ENCODE measurements at places on chromosomes 4 and X. TPM values are rescaled to one million over a fixed set of nuclear protein-coding genes. Genes with fewer than 3 reads are reported as not detected.

The PHKA1 gene
- 3.9 TPM for total RNA-seq

The NAP1L3 gene
- total RNA-seq = 0.43 TPM

The LRIT3 gene
- not detected for total RNA-seq

The PDE6B gene
- 1.3 TPM for total RNA-seq

The CT47B1 gene
- not detected for total RNA-seq

The RTL5 gene
- 1.0 TPM for total RNA-seq

The ZFX gene
- 52.3 TPM for total RNA-seq

The ADRA2C gene
- 0.92 TPM for total RNA-seq

The NSUN7 gene
- total RNA-seq = 9.9 TPM

The SPANXD gene
- not detected for total RNA-seq

The TBC1D1 gene
- total RNA-seq = 96.3 TPM

The CXCL11 gene
- total RNA-seq = 0.46 TPM

The UGT8 gene
- 58.1 TPM for total RNA-seq

The BEX1 gene
- total RNA-seq = 1.2 TPM

The GAB3 gene
- total RNA-seq = 1.2 TPM

The ARAP2 gene
- 22.3 TPM for total RNA-seq

The SLC25A53 gene
- 7.7 TPM for total RNA-seq

The PRICKLE3 gene
- total RNA-seq = 15.1 TPM

The CD99 gene
- total RNA-seq = 164 TPM

The FAM193A gene
- 22.8 TPM for total RNA-seq

The CT45A3 gene
- not detected for total RNA-seq

The ARSH gene
- total RNA-seq = not detected

The GUCY1A1 gene
- 21.4 TPM for total RNA-seq

The L1CAM gene
- 8.8 TPM for total RNA-seq

The GRSF1 gene
- total RNA-seq = 86.0 TPM

The CHRDL1 gene
- 4.7 TPM for total RNA-seq

The GLRA2 gene
- total RNA-seq = 1.0 TPM

The SLC26A1 gene
- 2.0 TPM for total RNA-seq

The FGA gene
- total RNA-seq = not detected

The LAMP2 gene
- 72.2 TPM for total RNA-seq

The AVPR2 gene
- total RNA-seq = 0.64 TPM

The FMR1NB gene
- not detected for total RNA-seq

The CTAG2 gene
- total RNA-seq = not detected

The ZNF674 gene
- 3.6 TPM for total RNA-seq

The ADH6 gene
- total RNA-seq = 14.3 TPM

The NPNT gene
- 40.9 TPM for total RNA-seq

The ZNF711 gene
- total RNA-seq = 1.3 TPM

The CDKL2 gene
- total RNA-seq = 1.6 TPM

The BMX gene
- total RNA-seq = 2.2 TPM

The GLOD5 gene
- 9.5 TPM for total RNA-seq

The PRR32 gene
- total RNA-seq = not detected

The PCDH19 gene
- total RNA-seq = 0.43 TPM

The BMP15 gene
- total RNA-seq = not detected

The EVC2 gene
- 1.4 TPM for total RNA-seq

The GALNTL6 gene
- 0.21 TPM for total RNA-seq

The ANXA3 gene
- 44.8 TPM for total RNA-seq

The PHKA2 gene
- total RNA-seq = 22.9 TPM

The ASMT gene
- not detected for total RNA-seq

The GPR173 gene
- total RNA-seq = 0.55 TPM

The DRP2 gene
- 0.21 TPM for total RNA-seq

The CXorf49 gene
- total RNA-seq = not detected

The ZCCHC18 gene
- 0.24 TPM for total RNA-seq

The EFHC2 gene
- 1.9 TPM for total RNA-seq
